ENCODE measurements at places on chromosomes 7 and 10.

DNA sequence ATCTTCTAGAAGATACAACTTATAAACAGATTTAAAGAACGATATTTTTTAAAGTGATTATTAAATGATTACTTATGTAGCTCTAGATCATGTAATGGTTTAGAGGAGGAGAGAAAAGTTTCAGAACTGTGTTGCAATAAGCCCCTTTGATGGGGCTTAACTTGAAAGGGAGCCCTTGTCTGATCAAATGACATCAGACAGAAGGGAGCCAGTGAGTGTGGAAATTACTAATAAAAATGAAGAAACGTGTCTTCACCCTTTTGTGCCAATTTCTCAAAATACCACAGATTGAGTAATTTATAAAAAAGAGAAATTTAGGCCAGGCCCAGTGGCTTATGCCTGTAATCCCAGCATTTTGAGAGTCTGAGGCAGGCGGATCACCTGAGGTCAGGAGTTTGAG lies 318.2 kb downstream of the EXOC4 start:
- no peak for DNase-seq

DNA sequence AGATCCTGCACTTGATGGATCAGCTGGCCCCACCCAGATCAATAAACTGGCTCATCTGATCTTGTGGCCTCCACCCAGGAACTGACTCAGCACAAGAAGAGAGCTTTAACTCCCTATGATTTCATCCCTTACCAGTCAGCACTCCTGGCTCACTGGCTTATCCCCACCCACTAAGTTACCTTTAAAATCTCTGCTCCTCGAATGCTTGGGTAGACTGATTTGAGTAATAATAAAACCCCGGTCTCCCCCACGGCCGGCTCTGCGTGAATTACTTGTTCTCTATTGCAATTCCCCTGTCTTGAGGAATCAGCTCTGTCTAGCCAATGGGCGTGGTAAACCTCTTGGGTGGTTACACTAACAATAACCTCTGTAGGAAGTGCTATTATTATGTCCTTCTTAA lies 83.7 kb downstream of the MBL2 start:
- no peak for DNase-seq

DNA sequence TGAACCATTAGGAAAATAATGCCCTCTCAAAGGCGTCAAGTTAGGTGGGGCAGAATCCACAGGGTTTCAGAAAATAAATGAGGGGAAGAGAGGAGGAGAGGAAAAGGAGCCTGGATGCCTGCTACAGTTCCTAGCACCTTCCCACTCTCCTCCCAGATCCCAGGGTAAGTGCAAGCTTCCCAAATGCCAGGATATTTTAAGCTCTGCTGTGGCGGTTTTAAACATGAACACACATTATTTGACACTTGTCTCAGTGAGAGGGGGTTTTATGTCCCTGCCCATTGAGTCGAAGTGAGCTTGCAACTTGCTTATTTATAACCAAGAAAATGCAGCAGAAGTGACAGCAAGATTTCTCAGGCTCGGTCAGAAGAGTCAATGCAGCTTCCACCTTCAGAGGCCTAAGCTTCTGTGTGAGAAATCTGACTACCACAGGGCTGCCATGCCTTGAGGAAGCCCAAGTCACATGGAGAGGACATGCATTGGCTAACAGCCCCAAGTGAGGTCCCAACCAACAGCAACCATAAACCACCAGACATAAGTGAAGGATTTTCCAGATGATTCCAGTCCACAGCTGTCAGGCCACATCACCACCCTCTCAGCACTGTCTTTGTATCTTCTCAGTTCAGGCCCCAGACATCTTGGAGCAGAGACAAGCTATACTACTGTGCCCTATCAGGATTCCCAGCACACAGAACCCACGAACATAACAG lies 17.9 kb upstream of the BMPER start:
- no peak for DNase-seq

DNA sequence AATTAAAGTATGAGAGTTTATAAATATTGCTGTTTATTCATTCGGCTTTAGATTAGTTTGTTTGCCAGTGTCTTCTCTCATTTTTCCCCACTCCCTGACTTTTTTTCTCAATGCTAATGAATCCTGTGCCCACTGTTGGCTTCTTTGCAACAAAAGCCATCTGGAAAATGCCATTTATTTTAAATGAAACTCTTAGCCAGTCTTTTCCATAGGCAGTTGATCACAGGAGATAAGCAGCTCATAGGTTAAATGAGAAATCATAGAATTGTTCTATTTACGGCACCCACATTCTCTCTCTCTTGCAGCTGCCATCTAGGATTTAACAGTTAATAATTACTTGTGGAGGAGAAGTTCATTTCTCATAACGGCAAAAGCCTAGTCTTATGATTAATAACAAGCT lies 249.3 kb upstream of the POM121L12 start:
- DNase-seq: no peak

GRCh38 chr7:38413784-38414183 lies 140.3 kb upstream of the TARP start:
- no peak for DNase-seq

- DNase-seq: no peak
These were observed 1.3 kb downstream of the IMMP2L start for GRCh38 chr7:111560773-111561653.

DNA sequence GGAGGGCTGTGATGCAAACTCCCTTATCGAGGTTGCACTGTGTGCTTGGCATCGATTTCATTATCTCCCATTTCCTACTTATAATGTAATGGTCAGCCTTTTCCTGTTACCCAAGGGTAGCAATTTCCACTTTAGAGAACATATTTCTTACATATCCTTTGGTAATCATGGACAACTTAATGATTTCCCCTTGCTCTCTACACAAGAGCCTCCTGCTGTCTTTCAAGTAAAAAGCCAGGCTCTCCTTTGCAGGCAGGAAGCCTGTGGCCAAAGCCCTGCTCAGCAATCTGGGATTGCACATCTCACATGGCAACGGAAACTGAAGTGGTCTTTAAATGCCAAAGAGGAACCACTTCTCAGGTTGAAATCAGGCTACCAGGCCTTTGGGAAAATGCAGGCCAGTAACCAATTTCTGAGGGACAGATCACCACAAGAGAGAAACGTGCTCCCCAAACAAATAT lies 86.7 kb upstream of the IKZF1 start:
- DNase-seq: no peak

Data from stimulated activated CD8-positive, alpha-beta memory T cell treated with anti-CD3 and anti-CD28 coated beads, Interleukin-7, amount 100 ng/mL, for 1 hour (primary cell).